Activated CD8-positive, alpha-beta T cell treated with anti-CD3 and anti-CD28 coated beads, Interleukin-2, amount 10 ng/mL, durations not matched to agents 7 days and 5 days (primary cell): ENCODE measurements at places on chromosomes 4 and X.

- peaks cover 3% of the 10 kb centered on the region for H3K27me3 ChIP-seq
- no peaks in the 10 kb centered on the region for H3K36me3 ChIP-seq
- no peak overlapping the region for H3K4me3 ChIP-seq
- no peak for DNase-seq
Observed at GRCh38 chr4:114368751-114369150, 229.9 kb upstream of the UGT8 start.

- no peaks in the 10 kb centered on the region for H3K36me3 ChIP-seq
- no peak overlapping the region for H3K4me3 ChIP-seq
Observed at GRCh38 chr4:87213421-87214075, 6.9 kb downstream of the KLHL8 start.

DNA sequence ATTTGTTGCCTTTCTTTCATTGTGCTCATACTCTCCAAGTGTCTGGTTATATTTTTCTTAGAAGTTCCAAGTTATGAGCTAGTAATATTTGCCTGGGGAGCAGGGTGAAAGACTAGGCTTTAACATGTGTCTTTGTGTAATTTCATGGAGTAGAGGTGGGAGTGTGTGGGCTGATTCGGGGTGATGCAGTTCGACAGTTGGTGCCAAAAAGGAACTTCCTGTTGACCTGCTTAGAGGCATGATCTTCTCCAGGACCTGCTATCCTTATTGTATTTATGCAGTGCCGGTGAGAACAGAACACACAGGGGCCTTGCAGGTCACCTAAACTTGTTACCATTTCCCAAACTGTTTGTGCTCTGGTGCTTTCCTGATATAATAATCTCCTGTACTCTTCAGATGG is 21.2 kb downstream of the USP53 start:
- DNase-seq = no peak
- H3K27me3 ChIP-seq = no peaks in the 10 kb centered on the region
- peaks cover 23% of the 10 kb centered on the region for H3K36me3 ChIP-seq
- peaks cover 56% of the 10 kb centered on the region for H3K4me1 ChIP-seq
- peak overlapping the region; percentile 85 for H3K27ac ChIP-seq

- no peaks in the 10 kb centered on the region for H3K4me1 ChIP-seq
- peaks cover 5% of the 10 kb centered on the region for H3K27me3 ChIP-seq
- H3K27ac ChIP-seq = no peak overlapping the region
Observed at GRCh38 chr4:183256756-183257385, 63.2 kb downstream of the CLDN22 start.

DNA sequence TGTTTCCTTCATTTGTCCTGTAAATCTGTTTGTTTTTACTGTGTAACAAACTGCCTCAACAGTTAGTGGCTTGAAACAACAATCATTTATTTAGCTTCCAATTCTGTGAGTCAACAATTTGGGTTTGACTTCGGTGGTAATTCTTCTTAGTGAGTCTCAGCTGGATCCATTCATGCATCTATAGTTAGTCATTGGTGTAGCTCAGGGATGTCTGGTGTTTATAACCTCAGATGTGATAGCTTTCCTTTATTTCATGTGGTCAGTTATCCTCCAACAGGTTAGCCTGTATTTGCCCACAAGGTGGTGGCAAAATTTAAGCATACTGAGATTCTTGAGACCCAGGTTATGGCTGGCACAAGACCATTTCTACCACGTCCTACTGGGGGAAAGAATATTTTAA is 1267.2 kb downstream of the RAPGEF2 start:
- H3K4me3 ChIP-seq = no peak overlapping the region
- no peaks in the 10 kb centered on the region for H3K27me3 ChIP-seq
- DNase-seq = no peak
- H3K4me1 ChIP-seq = no peaks in the 10 kb centered on the region
- no peaks in the 10 kb centered on the region for H3K36me3 ChIP-seq
- no peak overlapping the region for H3K27ac ChIP-seq

DNA sequence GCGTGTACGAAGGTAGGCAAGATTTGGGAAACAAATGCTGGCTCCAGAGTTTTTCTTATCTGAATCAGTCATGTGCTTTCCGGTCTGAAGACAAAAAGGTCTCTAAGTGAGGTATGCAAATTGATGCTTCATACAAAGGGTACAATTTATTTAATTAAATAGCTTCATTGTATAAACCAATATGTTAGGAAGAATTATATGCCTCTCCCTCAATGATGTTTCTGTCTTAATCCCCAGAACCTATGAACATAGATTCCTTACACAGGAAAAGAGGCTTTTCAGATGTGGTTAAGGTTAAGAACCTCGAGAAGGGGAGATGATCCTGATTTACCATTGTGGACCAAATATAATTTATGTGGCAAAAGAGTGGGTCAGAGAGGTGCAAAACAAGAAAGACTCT is 543.5 kb upstream of the PCDH10 start:
- no peak overlapping the region for H3K27ac ChIP-seq
- H3K4me3 ChIP-seq = no peak overlapping the region
- DNase-seq = no peak
- H3K27me3 ChIP-seq = no peaks in the 10 kb centered on the region

GRCh38 chrX:124388562-124388961 is 42.2 kb downstream of the SH2D1A start:
- H3K27me3 ChIP-seq = no peaks in the 10 kb centered on the region
- H3K4me1 ChIP-seq = peaks cover 8% of the 10 kb centered on the region
- peaks cover 12% of the 10 kb centered on the region for H3K36me3 ChIP-seq
- H3K27ac ChIP-seq = no peak overlapping the region
- peak; percentile 72 for DNase-seq

DNA sequence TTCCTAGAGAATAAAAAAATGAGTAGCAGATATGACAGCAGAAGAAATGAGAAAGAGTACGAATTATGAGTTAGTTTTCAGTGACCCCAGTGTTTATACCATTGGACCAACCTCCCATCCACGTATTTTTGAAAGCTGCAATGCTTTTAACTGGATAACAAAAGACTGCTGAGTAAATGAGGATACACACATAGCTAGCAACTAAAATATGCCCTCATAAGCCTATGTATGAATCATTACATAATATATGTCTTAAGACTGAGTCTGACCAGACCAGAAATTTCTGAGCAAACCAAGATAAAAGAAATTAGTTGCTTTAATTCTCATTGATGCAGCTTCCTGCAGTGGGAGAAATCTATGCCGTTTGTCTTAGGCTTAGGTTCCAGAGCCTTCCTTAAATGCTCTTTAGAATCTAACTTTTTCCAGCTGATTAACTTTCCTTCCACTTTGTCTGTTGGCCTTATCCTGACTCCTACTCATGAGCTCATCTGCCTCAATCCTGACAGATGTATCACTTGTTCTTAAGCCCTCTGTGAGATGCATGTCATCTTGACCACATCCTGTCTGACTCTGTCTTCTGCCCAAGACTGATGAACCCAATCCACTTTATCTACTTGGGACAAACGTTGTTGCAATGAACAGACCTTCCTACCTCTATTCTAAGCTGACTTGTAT is 301.4 kb upstream of the AADAT start:
- H3K4me1 ChIP-seq = no peaks in the 10 kb centered on the region
- DNase-seq = no peak
- H3K36me3 ChIP-seq = no peaks in the 10 kb centered on the region
- no peak overlapping the region for H3K4me3 ChIP-seq

DNA sequence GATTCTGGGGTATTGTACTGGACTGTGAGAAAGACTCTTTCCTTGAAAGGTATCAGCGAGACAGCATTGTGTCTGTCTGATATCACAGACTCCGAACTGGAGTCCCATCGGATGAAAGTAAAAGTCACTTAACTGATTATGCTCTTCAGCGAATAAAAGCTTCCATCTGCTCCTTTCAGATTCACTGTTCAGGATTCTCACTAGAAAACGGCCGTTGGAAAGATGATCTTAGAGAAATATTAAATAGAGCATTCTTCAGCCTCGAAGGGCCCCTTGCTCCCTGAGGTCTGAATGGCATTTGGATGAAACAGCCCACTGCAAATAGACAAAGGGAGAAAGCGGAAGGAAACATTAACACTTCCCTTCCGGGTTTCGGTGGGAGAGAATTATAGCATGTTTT is 416.2 kb upstream of the PRKX start:
- H3K36me3 ChIP-seq = no peaks in the 10 kb centered on the region
- H3K27ac ChIP-seq = no peak overlapping the region
- no peaks in the 10 kb centered on the region for H3K27me3 ChIP-seq
- no peak overlapping the region for H3K4me3 ChIP-seq
- H3K4me1 ChIP-seq = no peaks in the 10 kb centered on the region

DNA sequence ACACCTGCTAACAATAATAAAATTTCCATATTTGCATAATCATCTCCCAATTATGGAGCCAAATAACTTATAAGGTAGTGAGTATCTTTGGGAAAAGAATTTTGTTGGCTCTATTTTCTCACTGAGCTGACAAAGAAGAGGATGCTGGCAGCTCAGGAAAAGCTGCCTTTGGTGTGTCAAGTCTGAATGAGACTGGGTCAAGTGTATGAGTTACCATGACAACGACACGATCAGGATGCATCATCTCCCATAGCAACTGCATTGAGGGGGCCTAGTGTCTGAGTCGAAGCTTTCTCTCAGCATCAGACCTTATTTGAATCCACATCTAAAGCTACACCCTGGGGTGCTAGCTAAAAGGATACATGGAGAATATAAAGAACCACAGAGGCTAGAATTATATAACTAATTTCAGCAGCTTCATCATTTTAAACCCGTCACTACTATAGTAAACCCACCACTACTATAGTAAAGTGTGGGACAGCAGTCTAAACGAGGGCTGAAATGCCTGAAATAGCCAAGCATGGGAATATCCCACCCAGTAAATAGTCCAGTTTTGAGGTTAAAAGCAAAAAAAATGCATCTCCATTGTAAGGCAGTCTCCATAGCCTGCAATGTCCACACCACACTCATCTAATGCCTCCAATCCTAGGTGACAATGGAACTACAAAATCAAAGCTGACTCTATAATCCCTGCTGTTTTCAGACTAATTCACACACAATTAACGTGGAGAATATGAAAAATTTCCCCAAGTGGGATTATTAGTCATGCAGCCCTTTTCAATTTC is 16.0 kb downstream of the GSPT2 start:
- no peak overlapping the region for H3K4me3 ChIP-seq
- no peak overlapping the region for H3K27ac ChIP-seq
- H3K27me3 ChIP-seq = peaks cover 4% of the 10 kb centered on the region
- no peaks in the 10 kb centered on the region for H3K36me3 ChIP-seq

DNA sequence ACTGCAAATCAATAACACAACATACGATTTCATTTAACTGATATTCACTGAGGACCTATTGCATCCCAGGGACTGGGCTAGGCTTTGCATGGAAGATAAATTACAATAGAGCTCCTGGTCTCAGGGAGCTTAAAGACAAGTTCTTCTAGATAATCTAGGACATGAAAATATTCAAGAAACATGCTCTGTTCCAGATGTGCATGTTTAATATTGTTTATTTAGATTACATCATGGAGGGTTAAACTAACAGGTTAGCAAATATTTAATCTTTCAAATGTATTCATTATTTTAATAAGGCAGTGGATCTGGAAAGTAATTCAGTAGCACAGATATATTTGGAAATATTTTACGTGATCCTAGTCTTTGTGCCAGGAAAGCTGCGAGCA is 2430.3 kb downstream of the PCDH7 start:
- no peak overlapping the region for H3K27ac ChIP-seq
- DNase-seq = no peak
- no peaks in the 10 kb centered on the region for H3K27me3 ChIP-seq

DNA sequence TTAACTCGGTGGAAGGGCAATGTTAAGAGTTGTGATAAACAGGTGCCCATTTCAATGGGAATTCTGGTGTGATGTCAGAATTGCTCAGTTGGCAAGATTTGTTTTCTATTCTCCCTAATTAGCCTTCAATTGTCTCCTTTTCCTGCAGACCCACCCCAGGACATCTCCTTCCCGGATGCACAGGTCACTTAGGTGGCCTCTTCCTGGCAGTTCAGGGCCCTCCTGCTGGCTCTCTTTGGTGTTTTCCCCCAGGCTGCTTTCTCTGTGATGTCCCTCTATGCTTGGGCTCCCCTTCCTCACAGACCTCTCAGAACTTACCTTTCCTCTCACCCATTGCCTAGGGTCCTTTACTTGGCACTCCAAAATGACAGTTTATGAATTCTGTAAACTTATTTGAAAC is 126.3 kb downstream of the GPAT3 start:
- H3K27ac ChIP-seq = no peak overlapping the region
- peaks cover 2% of the 10 kb centered on the region for H3K27me3 ChIP-seq
- peaks cover 7% of the 10 kb centered on the region for H3K4me1 ChIP-seq
- H3K36me3 ChIP-seq = no peaks in the 10 kb centered on the region
- H3K4me3 ChIP-seq = no peak overlapping the region

DNA sequence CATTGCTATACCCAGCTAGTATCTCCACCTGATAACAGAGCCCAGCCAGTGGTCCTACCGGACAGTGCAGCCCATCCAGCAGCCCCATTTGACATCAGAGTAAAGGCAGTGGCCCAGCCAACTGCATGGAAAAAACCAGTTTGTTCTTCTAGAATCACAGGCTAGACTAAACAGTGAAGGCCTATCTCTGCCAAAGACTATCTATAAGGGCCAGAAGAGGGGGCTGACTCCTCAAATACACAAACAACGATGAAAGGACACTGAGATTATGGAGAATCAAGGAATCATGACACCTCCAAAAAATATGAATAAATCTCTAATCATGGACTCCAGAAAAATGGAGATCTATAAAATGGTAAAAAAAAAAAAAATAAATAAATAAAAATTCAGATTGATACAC is 546.4 kb upstream of the HTR2C start:
- H3K27me3 ChIP-seq = no peaks in the 10 kb centered on the region
- no peaks in the 10 kb centered on the region for H3K36me3 ChIP-seq
- H3K27ac ChIP-seq = no peak overlapping the region
- no peak for DNase-seq
- no peaks in the 10 kb centered on the region for H3K4me1 ChIP-seq

DNA sequence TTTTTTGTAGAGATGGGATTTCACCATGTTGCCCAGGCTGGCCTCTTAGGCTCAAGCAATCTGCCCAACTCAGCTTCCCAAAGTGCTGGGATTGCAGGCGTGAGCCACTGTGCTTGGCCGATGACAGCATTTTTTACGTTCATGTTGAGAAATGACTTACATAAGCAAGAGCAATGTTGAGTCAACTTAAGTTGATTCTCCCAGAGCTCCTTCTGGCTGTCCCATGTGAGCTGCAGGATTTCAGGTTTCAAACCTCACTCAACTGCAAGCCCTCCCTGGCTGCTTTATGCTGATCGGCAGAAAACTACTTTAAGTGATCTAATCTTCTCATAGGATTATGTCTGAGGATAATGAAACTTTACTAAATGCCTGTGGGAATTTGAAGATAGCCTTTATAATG is 86.8 kb downstream of the GC start:
- no peak overlapping the region for H3K4me3 ChIP-seq
- H3K27me3 ChIP-seq = peaks cover 7% of the 10 kb centered on the region
- no peak overlapping the region for H3K27ac ChIP-seq
- no peaks in the 10 kb centered on the region for H3K4me1 ChIP-seq
